ENCODE measurements at places on chromosomes 7 and 10.

- no peak for DNase-seq
These were observed 167.8 kb downstream of the BAMBI start for GRCh38 chr10:28845009-28845682.

DNA sequence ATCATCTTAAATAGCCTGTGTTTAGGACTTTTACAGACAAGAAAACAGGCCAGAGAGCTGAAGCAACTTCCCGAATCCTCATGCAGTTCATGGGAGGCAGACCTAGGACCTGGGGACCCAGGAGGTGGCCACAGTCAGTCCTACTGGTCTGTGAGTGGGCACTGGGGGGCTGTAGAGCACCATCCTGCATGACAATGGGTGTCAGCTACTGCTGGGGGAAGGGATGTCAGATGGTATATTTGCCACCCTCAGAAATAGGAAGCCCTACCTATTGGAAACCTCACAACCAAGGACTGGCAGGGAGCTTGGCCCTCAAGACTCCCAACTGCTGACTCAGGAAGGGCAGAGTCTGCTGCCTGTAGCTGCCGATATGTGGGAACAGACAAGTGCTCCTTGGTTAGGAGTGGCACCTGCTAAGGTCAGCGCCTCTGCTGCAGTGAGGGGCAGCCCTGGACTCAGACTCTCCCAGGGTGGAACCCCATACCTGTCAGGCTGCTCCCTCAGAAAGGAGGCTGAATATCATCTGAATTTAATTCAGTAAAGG is 29.7 kb downstream of the OGDH start:
- DNase-seq = no peak

GRCh38 chr7:148290538-148290937 is 300.0 kb upstream of the C7orf33 start:
- DNase-seq = no peak

DNA sequence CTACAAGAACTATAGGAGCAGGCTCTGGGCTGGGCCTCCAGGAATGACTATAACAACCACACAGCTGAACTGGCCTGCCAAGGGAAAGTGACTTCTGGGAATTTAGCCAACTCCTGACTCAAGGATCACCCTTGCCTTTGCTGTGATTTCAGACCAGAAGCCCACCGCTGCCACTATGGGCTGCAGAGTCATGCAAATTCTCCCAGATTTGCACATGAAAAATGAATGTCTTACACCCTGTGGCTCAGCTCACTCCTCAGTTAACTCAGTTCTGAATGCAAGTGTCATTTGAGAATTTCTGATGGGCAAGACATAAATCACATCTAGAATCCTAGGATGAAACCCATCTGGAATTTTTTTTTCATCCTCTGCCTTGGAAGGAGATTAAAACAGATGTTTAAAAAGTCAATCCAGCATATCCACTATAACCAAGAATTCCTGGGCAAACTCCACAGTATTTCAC is 186.5 kb upstream of the BET1 start:
- DNase-seq = no peak

- DNase-seq = no peak
These were observed 435.5 kb downstream of the CALN1 start for GRCh38 chr7:71976645-71977044.

- no peak for DNase-seq
These were observed 27.8 kb downstream of the KLF6 start for GRCh38 chr10:3757250-3757637.

GRCh38 chr7:101663747-101664146 is 34.7 kb upstream of the MYL10 start:
- no peak for DNase-seq

- no peak for DNase-seq
These were observed 42.0 kb downstream of the ZC3HC1 start for GRCh38 chr7:130008941-130009847.

- DNase-seq = no peak
These were observed 28.5 kb downstream of the EPC1 start for GRCh38 chr10:32318476-32318896.

DNA sequence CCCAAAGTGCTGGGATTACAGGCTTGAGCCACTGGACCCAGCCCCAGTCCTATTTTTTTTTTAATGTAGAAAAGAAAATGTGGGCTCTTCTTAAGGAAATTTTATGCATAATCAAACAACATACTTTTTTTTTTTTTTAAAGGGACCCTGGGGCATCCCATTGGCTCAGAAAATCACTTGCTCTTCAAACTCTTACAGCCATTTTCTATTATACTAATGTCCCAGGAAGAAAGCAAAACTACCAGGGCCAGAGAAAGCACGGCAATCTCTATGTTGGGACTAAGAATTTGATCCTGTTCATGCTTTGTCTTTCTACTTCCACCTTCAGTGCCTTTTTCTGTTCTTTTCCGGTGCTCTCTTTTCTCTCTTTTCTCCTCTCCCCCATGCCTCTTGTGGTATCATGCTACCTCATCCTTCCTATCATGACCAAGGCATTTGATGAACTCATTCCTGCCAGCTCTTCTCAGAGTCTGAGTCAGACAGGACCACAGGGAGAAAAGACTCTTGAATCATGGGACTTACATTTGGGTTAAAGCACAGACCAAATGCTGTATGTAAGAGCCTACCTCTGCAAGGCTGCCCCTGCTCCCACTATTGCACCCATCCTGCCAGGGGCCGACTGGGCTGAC is 76.4 kb upstream of the CCNY start:
- no peak for DNase-seq

GRCh38 chr7:119197877-119198527 is 973.5 kb downstream of the ANKRD7 start:
- DNase-seq = no peak

GRCh38 chr7:45229156-45229920 is 71.7 kb downstream of the RAMP3 start:
- DNase-seq = no peak

GRCh38 chr10:124632064-124632531 is 112.1 kb downstream of the FAM53B start:
- no peak for DNase-seq

GRCh38 chr7:98640375-98640774 is 23.3 kb downstream of the NPTX2 start:
- DNase-seq = no peak

DNA sequence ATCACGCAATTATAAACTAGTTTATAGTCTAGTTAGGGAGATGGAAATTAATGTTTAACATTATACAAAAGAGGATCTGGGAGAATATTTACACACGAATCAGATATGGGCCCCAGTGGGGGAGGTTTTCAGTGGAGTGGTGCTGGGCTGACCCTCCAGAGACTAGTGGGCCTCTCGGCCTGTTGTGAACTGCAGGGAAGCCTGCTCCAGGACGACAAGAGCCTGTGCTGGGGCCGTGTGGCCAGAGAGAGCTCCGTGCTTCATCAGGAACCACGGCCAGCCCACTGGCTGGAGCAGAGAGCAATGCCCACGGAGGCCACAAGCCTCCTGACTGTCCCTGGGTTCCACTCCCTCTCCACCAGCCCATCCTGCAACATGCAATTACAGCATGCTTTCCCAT is 11.3 kb upstream of the ESYT2 start:
- DNase-seq = no peak

- no peak for DNase-seq
These were observed 74.4 kb upstream of the STK17A start for GRCh38 chr7:43508461-43508860.

DNA sequence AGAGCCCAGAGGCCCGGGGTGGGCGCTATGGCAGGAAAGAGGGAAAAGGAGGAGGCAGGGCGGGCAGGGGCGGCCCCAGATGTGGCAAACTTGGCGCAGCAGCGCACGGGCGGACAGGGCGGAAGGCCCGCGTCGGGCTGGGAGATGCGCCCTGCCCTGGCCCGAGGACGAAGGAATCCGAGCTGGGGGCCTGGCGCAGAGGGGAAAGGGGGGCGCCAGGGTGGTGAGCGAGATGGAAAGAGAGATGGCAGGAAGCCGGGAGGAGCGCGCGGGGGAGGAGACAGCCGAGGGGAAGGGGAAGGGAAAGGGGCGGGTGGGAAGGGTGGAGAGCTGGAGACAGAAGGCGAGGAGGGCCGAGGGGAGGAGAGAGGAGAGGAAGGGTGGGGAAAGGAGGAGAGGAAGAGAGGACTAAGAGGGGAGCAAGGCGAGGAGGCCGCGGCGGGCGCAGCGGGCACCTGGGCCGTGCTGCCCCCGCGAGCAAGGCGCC is at the start of gene MARVELD1:
Gene MARVELD1, plus strand, starts transcription at position 392 of the 487 bp plus-strand sequence. CDS start 147 bp downstream, outside the sequence.
- no peak for DNase-seq

DNA sequence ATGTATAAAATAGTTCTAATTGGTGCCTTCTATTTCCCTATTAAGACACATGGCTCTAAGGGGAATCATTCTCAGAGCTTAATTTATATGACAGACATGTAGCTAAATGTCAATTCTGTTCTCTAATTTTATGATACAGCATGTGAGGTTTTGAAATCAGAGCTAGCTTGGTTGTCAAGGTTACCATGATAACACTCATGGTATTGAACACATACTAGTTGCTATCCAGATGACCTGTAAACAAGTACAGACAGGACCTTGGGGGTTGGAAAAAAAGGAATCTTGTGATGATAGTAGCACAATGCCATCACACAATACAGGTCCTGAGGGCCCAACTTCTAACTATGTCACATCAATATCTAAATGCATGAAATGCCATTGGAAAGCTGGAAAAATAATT is 49.2 kb downstream of the RHOBTB1 start:
- no peak for DNase-seq

DNA sequence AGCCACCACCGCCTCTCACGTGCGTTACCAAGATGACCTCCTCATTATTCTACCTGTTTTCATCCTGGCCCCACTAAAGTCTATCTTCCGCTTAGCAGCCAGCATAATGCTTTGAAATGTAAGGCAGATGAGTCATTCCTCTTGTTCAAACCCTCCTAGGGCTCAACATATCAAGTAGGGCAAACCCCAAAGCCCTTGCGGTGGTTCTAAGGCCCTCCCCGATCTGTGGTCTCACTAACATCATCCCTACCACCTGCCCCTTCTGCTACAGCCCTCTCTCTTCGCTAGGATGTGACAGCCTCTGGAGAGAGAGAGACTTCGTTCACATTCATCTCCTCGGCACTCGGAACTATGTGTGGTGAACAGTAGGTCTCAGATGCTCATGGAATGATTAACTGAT is 94.8 kb downstream of the SVIL start:
- DNase-seq = no peak

- DNase-seq = no peak
These were observed 510.1 kb downstream of the ARL4A start for GRCh38 chr7:13197501-13197900.

DNA sequence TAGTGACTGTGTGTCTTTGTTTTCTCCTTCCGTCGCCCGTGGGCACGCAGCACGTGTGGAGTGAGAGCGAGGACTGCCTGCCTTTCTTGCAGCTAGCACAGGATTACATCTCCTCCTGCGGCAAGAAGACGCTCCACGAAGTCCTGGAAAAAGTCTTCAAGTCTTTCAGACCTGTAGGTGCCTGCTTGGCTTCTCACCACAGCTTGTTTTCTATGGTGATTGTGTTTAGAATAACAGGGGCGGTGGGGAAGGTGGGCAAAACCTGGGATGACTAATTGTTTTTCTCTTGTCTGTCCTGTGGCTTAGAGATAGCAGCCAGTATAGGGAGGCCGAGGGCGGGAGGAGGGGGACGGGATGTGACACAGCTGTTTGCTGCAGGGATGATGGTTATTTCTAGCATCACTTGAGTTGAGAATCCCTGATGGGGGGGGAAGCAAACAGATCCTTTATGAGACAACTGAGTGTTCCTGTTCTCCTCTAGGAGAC is 11.4 kb downstream of the MTURN start:
- no peak for DNase-seq

GRCh38 chr7:13414661-13415107 is 574.8 kb downstream of the ETV1 start:
- DNase-seq = no peak

DNA sequence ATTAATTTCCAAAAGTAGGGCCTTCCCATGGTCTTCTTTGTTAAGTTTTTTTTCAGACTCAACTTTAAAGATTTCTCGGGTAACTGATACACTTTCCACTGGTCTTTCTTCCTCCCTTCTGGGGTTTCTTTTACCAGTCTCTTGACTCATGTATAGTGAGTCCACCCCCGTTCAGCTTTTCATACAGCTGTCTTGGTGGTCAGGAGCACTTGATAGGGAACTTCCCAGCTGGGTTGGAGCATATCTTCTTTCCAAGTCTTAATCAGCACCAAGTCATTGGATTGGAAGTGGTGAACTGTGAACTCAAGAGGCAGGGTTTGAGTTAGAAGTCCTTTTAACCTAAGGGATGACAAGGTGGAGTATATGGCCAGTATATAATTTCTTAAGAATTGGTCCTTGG is 29.2 kb upstream of the ELOVL3 start:
- no peak for DNase-seq

GRCh38 chr7:156456503-156457115 is 184.0 kb upstream of the RNF32 start:
- no peak for DNase-seq

DNA sequence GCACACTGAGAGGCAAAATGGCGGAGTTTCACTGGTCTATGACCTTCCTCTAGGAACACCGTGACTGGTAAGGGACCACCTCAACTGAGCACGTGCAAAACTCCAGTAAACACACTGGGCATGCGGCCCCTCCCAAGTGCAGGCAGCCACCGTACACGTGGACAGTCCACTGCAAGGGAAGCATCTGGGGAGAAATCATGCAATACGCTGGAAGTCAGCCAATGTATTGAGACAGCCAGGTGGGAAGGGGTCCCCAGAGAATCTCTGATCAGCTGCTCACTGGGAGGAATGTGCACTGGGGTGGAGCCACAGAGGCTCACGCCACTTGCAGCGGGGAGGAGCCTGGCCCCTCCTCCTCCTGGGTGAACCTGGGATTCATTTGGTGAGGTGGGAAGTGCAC is 49.3 kb downstream of the CFAP46 start:
- no peak for DNase-seq

- DNase-seq = no peak
These were observed 334.1 kb downstream of the HPSE2 start for GRCh38 chr10:98901441-98902110.

DNA sequence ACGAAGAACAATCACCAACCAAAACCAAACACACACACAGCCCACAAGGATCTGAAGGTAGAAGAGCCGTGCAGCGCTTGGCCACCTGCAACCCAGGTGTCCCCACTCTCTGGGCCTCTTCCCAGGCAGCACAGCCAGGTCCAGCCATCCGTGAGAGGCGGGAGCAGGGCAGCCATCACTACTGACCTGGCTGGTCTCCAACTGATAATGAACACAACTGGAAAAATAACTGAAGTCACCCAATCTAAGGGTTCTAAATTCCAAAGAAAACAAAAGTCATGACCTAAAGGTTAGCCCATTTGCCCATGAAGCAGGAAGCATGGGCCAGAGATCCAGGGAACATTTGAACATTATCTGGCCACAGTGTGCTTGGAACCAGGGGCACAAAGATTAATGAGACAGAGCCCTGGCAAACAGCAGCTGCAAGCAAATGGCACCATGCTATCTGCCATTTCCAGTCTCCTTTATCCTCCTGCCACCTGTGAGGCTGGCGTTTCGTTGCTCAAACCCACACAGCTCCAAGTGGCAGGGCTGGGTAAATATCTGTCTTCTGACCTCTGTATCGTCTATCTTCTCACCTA is 207.9 kb downstream of the TNS3 start:
- no peak for DNase-seq

DNA sequence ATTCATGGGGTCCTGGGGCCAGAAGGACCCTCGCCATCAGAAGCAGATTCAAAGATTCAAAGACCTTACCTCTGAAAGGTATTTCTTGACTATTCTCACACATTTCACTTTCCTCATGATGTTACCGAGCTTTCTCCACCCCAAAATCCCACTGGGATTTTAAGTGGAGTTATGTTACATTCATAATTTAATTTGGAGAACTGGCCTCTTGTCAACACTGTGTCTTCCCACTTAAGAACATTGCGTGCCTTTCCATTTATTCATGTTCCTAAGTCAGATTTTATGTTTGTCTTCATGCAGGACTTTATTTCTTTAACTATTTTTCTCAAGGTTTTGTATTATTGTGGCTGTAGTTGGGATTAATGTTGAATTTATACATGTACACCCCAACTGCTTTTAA is 123.5 kb upstream of the BMPER start:
- DNase-seq = no peak

Measured in activated CD8-positive, alpha-beta memory T cell treated with anti-CD3 and anti-CD28 coated beads for 4 hours (primary cell).